Urothelium cell line (cell line): ENCODE measurements at places on chromosomes 4 and X.
A peak's percentile ranks its signal among the peaks of the same experiment; 100 is the strongest.

DNA sequence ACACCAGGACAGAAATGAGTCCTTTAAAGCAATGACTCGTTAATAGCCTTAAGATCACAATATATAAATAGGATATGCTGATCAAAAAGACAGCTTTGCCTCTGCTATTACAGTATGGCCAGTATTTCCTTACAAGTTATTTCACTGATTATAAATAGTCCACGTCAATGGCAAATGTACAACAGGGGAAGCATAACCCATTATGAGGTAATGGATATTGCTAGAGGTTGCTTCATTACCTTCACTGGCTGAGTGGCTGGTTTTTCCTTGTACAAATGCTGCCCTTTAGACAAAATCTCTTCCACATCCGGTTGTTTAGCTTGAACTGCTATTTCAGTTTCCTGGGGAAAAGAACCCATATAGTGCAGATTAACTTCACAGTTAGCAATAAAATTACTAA, 764.6 kb upstream of the FTHL17 start:
- DNase-seq, result no peak

- DNase-seq, result peak; percentile 33
Observed at GRCh38 chr4:11548597-11549082, 119.9 kb upstream of the HS3ST1 start.

DNA sequence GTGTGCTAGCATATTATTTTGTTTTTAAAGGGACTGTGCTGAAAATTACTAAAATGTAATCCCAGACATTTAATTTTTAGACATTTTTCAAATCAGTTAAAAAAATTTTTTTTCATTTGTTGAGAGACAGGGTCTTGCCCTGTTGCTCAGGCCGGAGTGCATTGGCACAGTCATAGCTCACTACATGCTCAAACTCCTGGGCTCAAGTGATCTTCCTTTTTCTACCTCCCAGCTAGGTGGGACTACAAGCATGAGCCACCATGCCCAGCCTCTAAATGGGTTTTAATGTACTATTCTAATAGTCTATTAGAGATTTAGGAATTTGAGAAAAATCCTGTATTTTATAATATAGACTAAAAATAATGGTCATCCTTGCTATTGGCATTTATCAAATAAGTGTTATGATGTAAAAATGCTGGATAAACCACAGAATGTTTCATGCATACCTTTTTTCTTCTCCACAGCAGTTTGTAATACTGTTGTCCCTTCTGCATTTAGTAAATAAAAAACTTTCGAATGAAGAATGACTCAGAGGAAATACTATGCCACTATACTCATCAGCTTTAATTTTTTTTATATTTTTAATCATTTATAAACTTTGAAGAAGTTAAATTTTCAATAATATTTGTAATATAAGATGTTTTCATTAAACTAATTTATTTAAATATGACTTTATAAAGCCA, 29.9 kb downstream of the CPEB2 start:
- DNase-seq, result no peak

- no peak for DNase-seq
Observed at GRCh38 chrX:3415011-3415410, 68.6 kb upstream of the MXRA5 start.

- no peak for DNase-seq
Observed at GRCh38 chr4:25826074-25826752, 36.6 kb downstream of the SEL1L3 start.

GRCh38 chrX:131821945-131822622, 201.0 kb upstream of the STK26 start:
- DNase-seq, result no peak

- no peak for DNase-seq
Observed at GRCh38 chr4:185787926-185788679, 23.9 kb downstream of the SORBS2 start.

DNA sequence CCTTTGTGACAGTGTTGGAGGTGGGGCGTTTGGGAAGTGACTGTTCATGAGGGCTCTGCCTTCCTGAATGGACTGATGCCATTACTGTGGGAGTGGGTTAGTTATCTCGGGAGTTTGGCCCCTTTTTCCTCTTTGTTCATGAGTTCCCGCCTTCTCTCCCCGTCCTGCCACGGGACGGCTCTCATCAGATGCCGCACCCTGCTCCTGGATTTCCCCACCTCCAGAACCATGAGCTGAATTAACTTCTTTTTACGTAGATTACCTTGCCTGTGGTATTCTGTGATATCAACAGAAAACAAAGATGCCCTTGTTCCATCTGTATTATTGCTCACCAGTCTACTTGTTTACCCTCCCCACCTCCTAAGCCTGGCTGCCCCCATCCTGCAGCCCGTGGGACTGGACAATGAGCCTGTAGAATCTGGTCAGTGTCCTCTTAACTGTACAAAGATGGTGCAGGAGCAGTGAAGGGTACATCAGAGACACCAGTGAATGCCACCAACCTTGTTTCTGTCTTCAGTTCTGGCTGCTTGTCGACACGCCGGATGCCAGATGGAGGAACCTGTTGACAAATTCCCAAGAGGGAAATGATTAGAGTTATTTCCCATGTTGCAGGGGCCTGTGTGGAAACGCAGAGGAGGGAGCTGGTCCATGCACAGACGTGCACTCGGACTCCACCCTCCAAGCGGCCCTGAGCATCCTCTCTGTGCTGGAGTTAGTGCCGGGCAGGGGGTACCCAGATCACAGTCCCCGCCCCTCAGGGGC, 104.7 kb downstream of the ABLIM2 start:
- DNase-seq, result no peak
